Lung (tissue), 17 donors: ENCODE measurements at places on chromosomes 7 and 10. TPM values are rescaled to one million over a fixed set of nuclear protein-coding genes. Genes with fewer than 3 reads are reported as not detected.

The FFAR4 gene
- polyA plus RNA-seq, result 2.5 TPM

The CYP2W1 gene
- polyA plus RNA-seq, result not detected

The GARIN1A gene
- polyA plus RNA-seq, result 0.71 TPM

The BRAT1 gene
- polyA plus RNA-seq, result 30.4 TPM

The GPRIN2 gene
- polyA plus RNA-seq, result 35.0 TPM

The CFAP69 gene
- polyA plus RNA-seq, result 5.1 TPM

The CPVL gene
- polyA plus RNA-seq, result 17.1 TPM
